ENCODE measurements at places on chromosomes 2 and 18. TPM values are rescaled to one million over a fixed set of nuclear protein-coding genes. Genes with fewer than 3 reads are reported as not detected.
A peak's percentile ranks its signal among the peaks of the same experiment; 100 is the strongest.

SLC11A1 gene
- 0.07 TPM for total RNA-seq

DNA sequence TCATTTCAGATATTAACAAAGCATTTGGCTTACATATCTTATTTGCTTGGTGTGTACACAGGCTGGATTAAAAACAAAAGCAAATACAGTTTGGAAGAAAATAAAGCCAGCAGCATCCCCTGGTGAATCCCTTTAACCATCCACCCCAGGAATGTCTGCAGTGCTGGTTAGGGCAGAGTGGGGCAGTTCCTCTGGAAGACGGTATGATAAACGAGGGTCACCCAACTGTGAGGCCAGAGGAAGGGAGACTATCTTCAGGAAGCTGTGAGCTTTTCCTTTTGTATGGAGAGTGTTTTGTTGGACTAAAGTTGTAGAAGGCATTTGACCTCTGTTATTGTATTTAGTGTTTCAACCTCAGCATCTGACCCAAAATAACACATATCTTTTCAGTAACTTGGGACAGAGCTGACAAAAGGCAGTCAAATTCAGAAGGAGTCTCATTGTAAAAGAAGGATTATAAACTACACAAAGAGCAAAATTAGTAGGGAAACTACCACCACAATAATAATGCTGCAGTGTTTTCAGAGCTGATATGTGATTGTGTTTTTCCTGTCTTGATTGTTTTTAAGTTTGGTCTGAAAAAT is 159.1 kb downstream of the FMNL2 start:
- DNase-seq = no peak

- no peak for DNase-seq
These were observed 442.6 kb downstream of the CMPK2 start for GRCh38 chr2:6423157-6423556.

DNA sequence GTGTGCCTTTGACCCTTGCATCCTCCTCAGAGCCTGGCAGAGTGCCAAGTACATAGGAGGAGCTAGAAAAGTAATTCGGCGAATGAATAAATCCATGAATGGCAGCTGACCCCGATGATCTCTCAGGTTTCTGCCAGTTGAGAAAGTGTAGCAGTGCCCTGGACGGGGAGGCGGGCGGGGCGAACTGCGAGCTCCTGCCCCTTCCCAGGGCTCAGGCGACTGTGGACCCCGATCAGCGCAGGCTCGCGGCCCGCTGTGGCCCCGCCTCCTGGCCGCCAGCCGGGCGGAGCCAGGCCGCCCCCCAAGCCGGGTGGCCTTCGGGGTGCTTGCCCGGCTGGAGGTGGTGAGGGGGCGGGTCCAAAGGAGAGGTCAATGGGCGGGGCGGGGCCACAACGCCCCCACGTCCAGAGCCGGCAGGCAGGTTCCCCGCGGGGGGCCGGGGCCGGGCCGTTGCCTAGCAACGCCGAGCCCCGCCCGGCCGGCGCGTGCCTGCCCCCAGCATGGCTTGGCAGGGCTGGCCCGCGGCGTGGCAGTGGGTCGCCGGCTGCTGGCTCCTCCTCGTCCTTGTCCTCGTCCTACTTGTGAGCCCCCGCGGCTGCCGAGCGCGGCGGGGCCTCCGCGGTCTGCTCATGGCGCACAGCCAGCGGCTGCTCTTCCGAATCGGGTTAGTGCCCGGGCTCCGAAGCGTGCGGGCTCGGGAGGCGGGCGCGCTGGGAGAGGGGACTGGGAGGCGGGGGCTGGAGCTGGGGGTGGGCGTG is 30.6 kb upstream of the TMBIM1 start:
- DNase-seq = peak; percentile 84

All from M059J (cell line).